ENCODE measurements at places on chromosomes 7 and 10. TPM values are rescaled to one million over a fixed set of nuclear protein-coding genes. Genes with fewer than 3 reads are reported as not detected.

DNA sequence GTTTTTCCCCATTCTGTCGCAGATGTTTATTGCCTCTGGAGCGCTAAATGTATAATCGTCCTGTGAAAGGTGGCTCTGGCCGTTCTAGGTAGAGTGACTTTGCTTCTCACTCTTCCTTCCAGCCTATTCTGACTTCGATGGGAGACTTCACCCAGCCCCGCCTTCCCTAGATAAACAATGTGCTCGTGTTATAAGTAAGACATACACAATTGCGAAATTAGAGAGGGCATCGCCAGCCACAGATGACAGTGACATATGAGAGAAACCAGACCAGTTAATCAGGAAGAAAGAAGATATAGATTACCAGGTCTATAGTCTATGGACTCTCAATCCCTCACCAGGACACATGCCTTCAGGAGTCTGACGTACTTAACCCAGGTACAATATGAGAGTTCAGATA lies 1050.5 kb upstream of the AUTS2 start:
- no peak for DNase-seq

The MSMB gene
- not detected for total RNA-seq

DNA sequence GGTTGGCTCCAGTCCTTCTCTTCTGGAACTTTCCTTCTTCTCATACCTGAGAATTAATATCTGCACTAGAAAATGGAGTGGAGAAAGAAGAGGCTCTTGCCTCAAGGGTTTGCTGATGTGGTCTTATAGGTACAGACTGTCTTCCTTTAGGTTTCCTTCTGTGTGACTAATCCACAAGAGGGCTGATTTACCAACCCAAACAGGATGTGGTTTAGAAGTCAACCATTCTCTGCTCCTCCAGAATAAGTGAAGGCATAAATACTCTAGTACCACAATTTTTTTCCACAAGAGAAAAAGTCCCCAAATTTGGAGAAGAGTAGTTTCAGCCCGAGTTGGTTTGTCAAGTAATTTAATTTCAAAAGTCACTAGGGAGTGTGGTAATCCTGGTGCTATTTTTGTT lies 85.8 kb downstream of the NRP1 start:
- no peak for DNase-seq

- no peak for DNase-seq
Observed at GRCh38 chr7:48087349-48087748, 1.7 kb upstream of the UPP1 start.

DNA sequence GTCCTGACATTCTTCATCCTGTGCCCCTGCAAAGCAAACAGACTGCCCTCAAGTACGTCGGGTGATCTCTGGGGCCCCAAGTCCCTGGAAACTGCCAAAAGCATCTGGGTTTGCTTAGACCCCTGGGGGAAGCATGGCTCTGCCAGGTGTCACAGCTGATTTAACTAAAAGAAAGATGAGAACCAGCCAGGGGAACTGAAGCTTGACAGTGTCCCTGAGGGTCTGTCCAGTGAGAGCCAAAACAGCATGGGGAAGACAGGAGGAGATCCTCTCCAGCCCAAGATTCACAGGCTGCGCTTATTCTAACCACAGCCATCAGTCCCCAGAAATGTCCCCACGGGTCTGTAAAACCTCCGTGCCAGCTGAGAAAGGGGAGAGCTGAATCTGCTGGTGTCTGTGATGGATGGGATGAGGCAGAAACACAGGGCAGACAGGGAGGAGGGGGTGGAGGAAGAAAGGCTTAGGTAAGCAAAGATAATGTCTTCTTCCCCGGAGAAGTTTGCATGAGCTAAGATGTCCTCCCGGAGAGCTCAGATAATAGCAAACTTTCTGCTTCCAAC lies 21.3 kb downstream of the CCDC3 start:
- DNase-seq, result no peak

- no peak for DNase-seq
Observed at GRCh38 chr10:132665946-132666704, 119.8 kb downstream of the NKX6-2 start.

DNA sequence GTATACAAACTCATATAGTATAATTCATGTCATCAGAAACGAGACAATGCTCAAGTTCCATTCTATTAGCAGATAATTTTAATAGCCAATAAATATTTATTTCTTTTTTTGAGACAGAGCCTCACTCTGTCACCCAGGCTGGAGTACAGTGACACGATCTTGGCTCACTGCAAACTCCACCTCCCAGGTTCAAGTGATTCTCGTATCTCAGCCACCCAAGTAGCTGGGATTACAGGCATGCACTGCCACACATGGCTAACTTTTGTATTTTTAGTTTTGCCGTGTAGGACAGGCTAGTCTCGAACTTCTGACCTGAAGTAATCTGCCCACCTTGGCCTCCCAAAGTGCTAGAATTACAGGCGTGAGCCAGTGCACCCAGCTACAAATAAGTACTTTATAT lies 45.7 kb downstream of the ORC5 start:
- DNase-seq, result no peak

The UPK3BL1 gene
- total RNA-seq, result 58.8 TPM

DNA sequence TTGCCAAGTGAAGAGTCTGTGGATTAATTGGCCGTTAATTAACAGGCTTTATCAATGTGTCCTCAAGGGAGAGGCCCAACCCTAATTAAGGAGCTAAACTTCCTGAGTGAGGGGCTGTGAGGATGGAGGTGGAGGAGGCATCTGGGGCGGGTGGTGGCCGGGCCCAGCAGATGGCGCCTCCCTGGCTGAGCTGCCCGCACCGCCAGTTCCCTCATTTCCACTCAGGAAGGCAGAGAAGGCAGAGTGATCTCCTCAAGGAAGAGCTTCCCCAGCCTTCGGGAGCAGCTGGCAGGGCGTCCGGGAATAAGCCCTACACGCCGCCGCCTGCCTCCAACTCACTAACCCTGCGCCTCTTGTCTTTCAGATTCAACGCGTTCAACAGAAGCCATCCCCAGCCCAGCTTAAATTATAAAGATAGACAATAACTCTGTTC lies 112.2 kb downstream of the CYTH3 start:
- DNase-seq, result no peak

DNA sequence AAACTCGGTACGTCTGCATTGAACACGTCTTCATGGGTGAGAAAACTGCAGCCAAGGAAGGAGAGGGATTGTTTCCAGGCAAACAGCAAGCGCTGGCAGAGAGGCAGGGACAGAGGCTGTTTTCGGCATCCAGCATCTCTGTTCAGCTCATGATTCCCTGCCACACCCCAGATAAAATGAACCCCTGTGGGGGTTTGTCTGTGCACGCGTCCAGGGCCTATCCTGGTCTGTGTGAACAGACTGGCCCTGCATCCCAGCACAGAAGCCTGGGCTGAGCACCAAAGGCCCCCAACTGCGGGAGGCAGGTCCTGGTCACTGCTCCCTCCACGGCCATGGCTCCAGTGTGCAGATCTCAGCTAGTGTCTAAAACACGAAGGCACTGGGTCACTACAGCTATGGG lies 83.3 kb upstream of the FAM20C start:
- no peak for DNase-seq

- DNase-seq, result no peak
Observed at GRCh38 chr10:110774069-110775019, 97.4 kb upstream of the PDCD4 start.

GRCh38 chr7:45924283-45924682 lies 3.2 kb upstream of the IGFBP3 start:
- DNase-seq, result no peak

DNA sequence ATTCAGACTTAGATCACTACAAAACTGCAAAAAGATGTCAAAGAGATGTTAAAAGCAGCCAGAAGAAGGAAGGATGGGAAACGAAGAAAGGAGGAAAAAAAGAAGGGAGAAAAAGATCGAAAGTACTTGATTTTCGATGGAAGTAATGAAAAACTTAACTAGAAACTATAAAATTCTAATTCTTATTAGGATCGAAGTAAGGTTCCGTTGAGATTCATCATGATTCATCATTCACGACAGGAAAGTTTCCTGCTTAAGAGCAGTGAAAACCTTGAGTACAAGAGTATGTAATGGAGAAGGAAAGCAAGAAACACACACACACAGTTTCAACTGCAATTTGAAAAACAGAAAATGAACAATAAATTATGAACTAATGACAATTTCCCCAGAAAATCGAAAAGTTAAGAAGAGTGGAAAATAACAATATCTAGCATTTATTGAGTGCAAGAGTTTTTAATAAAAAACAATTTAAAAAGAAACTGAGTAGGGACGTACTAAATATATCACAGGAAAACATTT lies 1.1 kb upstream of the ING3 start:
- DNase-seq, result no peak

DNA sequence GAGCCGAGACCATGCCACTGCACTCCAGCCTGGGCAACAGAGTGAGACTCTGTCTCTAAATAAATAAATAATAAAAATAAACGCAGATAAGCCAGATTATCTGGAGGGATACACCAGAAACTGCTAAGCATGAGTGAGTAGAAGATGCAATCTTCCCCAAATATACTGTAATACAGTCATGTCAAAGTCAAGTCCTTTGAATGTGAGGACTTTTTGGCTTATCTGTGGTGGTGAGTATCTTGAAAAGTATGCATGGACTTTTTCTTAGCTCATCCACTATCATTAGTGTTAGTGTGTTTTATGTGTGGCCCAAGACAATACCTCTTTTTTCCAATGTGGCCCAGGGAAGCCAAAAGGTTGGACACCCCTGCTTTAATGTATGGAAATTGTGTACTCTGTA lies 44.7 kb upstream of the PITRM1 start:
- no peak for DNase-seq

The PROSER2 gene
- total RNA-seq, result 0.17 TPM
